ENCODE measurements at places on chromosomes 1 and 21. TPM values are rescaled to one million over a fixed set of nuclear protein-coding genes. Genes with fewer than 3 reads are reported as not detected.

DNA sequence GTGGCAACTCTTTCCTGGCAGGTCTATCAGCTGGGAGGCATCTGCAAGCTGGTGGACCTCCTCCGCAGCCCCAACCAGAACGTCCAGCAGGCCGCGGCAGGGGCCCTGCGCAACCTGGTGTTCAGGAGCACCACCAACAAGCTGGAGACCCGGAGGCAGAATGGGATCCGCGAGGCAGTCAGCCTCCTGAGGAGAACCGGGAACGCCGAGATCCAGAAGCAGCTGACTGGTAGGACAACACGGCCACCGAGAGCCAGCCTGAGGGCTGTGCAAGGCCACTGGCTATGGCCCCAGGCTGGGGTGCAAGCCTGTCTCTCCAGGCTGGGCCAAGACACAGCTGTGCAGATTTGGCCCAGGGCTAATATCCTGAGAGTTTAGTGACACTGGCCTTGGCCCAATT is 34.2 kb downstream of the PKP1 start:
- peaks cover 9% of the 10 kb centered on the region for H3K27me3 ChIP-seq
- H3K4me1 ChIP-seq: no peaks in the 10 kb centered on the region
- peak; percentile 85 for DNase-seq
- H3K36me3 ChIP-seq: peaks cover 7% of the 10 kb centered on the region

GRCh38 chr1:36624466-36624865 is 141.8 kb upstream of the CSF3R start:
- no peaks in the 10 kb centered on the region for H3K36me3 ChIP-seq
- DNase-seq: peak; percentile 39
- H3K27me3 ChIP-seq: peaks cover 29% of the 10 kb centered on the region
- no peak overlapping the region for H3K27ac ChIP-seq
- no peak overlapping the region for H3K4me3 ChIP-seq

NCAM2 gene
- 17.0 TPM for total RNA-seq

- no peak for DNase-seq
- no peak overlapping the region for H3K4me3 ChIP-seq
Measured at GRCh38 chr21:36583591-36583990, 103.7 kb upstream of the CLDN14 start.

GRCh38 chr1:38139738-38140487 is 93.3 kb upstream of the POU3F1 start:
- DNase-seq: no peak
- H3K4me1 ChIP-seq: peaks cover 46% of the 10 kb centered on the region
- H3K4me3 ChIP-seq: peak overlapping the region; percentile 32
- H3K36me3 ChIP-seq: no peaks in the 10 kb centered on the region

SPRR2E gene
- not detected for total RNA-seq

- H3K4me1 ChIP-seq: peaks cover 37% of the 10 kb centered on the region
- no peaks in the 10 kb centered on the region for H3K27me3 ChIP-seq
- no peak overlapping the region for H3K4me3 ChIP-seq
Measured at GRCh38 chr1:170290276-170290675, 144.5 kb downstream of the NTMT2 start.

GRCh38 chr21:27813750-27814149 is 846.9 kb upstream of the ADAMTS5 start:
- peak overlapping the region; percentile 2 for H3K27ac ChIP-seq
- H3K4me1 ChIP-seq: peaks cover 16% of the 10 kb centered on the region
- peak overlapping the region; percentile 43 for H3K4me3 ChIP-seq
- H3K27me3 ChIP-seq: no peaks in the 10 kb centered on the region

DNA sequence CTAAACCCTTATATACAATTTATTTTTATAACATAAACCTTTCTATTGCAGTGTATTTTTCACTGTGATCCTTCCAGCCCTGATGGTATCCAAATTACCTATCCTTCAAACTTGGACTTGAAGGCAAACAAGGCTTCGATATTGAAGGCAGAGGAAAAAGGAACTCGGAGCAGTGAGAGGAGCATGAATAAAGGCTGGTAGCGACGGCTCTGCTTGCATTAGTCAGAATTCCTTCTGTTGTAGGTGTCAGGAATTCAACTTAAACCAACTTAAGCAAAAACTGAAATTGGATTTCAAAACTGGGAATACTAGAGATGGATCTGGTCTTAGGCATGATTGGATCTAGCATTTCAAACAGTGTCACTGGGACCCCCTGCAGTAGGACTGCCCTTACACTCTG is 17.8 kb upstream of the SSX2IP start:
- DNase-seq: no peak
- H3K4me3 ChIP-seq: no peak overlapping the region
- no peaks in the 10 kb centered on the region for H3K27me3 ChIP-seq
- peaks cover 11% of the 10 kb centered on the region for H3K4me1 ChIP-seq
- H3K27ac ChIP-seq: no peak overlapping the region
- no peaks in the 10 kb centered on the region for H3K36me3 ChIP-seq

DNA sequence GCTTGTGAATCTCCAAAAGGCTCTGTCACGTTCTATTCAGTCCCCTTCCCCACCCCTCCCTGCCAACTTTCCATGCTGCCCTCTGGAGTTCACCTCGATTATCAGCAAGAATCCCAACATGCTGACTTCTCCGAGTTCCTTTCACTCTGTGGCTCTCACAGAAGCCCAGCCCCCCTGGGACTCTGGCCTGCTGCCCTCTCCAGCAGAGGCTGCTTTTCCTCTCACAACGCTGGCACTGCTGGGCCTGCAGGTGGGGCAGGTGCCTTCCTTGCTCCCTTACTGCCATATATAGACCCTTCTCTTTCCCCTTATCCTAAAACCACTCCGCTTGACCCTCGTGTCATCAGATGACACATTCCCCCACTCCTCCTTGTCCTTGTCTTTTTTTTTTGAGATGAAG is 10.2 kb upstream of the RNF186 start:
- no peak for DNase-seq
- H3K4me1 ChIP-seq: peaks cover 3% of the 10 kb centered on the region
- H3K27me3 ChIP-seq: no peaks in the 10 kb centered on the region

NBPF3 gene
- 16.3 TPM for total RNA-seq

ENO1 gene
- 955 TPM for total RNA-seq

DNA sequence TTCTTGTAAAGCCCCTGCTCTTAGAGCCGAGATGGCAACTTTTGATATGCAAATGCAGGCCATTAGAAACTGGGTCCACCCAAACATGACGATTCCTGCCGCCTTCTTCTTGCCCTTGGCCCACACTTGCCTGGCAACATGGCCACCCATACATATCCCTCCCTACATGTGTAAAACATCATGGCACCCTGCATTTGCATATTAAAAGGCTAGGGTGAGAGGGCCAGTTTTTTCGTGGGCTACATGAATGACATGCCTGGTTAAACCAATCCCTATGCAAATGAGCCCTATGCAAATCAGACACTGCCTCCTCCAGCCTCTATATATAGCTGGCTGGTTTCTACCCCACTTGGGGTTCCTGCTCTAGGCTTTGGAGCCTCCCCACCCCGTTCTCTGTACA is 18.8 kb downstream of the PLA2G2A start:
- H3K4me1 ChIP-seq: no peaks in the 10 kb centered on the region
- H3K27me3 ChIP-seq: peaks cover 48% of the 10 kb centered on the region
- no peak overlapping the region for H3K4me3 ChIP-seq
- no peak overlapping the region for H3K27ac ChIP-seq
- H3K36me3 ChIP-seq: no peaks in the 10 kb centered on the region
- no peak for DNase-seq

DNA sequence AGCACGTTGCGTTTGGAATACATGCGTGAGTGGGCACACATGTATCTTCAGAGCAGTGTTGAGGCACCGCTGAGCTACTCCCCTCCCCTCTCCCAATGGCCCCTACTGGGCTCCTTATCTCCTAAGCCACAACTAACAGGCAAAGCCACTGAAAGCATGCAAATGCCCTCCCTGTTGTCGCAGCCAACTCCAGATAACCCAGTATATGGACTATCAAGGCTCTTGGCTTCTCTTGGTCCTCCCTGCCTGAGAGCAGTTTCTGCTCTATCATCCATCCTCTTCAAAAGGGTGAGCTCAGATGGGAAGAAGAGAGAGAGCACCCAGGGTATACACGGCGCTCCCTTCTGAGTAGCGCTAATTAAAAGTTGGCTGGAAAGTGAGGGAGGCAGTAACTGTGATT is 58.5 kb upstream of the CNTN2 start:
- H3K27me3 ChIP-seq: peaks cover 17% of the 10 kb centered on the region
- DNase-seq: no peak
- H3K4me1 ChIP-seq: peaks cover 25% of the 10 kb centered on the region
- H3K27ac ChIP-seq: no peak overlapping the region
- H3K36me3 ChIP-seq: no peaks in the 10 kb centered on the region

GBP6 gene
- total RNA-seq: not detected

GRCh38 chr1:112359961-112360767 is 35.9 kb upstream of the CTTNBP2NL start:
- H3K4me1 ChIP-seq: peaks cover 21% of the 10 kb centered on the region
- H3K4me3 ChIP-seq: peak overlapping the region; percentile 35
- H3K36me3 ChIP-seq: peaks cover 2% of the 10 kb centered on the region
- DNase-seq: no peak
